ENCODE measurements at places on chromosomes 7 and 10. TPM values are rescaled to one million over a fixed set of nuclear protein-coding genes. Genes with fewer than 3 reads are reported as not detected.

DNA sequence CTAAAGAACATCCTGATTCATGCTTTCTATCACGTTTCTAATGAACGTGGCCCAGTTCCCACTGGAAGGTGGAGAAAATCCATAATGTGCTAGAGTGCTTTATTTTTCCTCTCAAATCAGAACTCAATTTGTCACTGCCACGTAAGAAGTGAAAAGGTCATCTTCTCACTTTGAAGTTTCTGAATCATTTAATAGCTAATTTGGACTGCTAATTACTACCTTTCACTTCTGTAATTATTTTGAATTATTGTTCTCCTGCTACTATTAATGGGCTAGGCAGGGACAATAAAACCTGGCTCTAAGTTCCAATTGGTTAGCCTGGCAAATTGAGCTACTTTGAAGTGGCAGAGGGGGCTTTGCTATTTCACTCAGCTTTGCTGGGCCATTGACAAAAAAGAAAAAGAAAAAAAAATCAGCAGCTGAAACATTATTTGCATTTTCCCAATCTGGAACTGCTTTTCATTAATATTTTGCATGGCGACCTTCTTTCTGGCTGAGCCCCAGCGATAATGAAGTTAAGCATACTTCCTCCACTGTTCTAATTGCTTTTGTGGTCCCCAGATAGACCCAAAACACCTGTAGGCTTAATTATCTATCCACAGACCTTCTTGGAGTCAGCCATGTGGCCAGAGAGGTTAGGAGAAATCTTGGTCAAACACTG is 264.2 kb downstream of the SEC23IP start:
- DNase-seq = no peak

- no peak for DNase-seq
Observed at GRCh38 chr10:88707429-88708155, 1.5 kb downstream of the LIPK start.

Gene GRM3
- not detected for total RNA-seq

DNA sequence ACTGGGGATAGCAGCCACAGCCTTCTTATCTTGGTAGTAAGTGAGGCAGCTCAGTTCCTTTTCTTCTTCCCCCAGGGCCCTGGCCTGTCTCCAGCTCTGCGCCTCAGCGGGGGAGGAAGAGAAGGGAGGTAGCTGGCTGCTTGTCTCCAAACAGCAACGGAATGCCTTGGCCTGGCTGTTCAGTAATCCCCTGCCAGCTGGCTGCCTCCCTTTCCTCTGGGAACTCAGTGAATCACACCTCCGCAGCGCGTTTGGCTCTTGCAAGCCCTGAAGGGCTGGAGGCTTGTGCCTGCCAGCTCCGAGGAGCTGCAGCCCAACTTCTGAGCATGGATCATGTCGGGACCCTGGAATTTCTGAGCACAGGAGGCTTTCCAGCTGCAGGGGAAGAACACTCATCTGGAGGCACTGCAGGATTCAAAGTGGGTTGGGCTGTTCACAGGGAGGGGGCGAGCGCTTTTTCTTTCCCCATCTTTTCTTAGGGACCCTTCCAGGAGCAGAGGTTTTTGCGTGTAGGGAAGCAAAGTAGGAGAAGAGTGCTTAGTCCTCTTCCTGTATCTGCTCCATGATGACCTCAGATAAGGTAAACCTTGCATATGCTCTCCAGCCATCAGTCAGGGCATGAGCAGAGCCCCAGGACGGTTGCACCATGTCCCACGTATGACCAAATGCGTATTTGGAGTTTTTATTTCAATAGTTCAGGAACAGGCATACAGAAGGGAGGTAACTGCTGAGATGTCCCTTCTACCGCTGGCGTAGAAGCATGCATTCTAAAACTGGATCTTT is 253.2 kb upstream of the INHBA start:
- DNase-seq = peak; percentile 75

- no peak for DNase-seq
Observed at GRCh38 chr10:100528123-100528886, 1.4 kb downstream of the NDUFB8 start.

Gene MMRN2
- total RNA-seq = 29.3 TPM

DNA sequence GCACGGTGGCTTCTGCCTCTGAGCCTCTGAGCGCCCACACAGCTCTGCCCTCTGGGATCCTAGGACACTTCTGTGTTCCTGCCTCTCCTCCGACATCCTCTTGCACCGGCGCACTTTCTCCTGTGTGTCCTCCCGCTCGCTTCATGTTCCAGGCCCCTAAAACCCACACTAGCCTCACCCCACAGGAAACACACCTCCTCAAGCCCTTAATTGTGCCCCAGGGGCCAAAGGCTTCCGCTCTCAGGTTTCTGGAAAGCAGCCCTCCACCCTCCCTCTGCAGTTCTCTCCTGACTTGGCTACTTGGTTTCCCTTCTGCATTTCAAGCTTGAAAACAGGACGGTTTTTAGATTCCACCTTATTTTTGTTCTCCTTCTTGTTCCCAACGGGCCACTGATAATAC is 7.3 kb downstream of the GFRA1 start:
- no peak for DNase-seq

DNA sequence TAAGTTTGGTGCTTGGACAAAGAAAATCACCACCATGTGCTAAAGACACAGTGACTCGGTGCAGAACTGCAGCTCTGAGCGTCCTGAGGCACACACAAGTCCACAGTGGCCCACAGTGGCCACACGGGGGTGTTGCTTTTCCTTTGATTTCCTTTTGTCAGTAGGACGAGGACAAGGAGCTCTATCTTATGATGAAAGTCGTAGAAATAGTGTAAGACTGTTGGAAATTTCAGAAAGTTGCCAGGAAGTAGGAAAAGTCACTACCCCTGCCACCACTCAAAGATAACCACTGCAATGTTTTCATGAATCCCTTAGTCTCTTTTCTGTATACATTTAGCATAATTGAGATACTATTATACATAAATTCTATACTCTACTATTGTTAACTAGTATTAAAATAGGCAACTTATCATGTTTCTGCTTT is 146.0 kb downstream of the TNS3 start:
- DNase-seq = peak; percentile 19

- DNase-seq = no peak
Observed at GRCh38 chr7:159071260-159071659, 73.4 kb downstream of the VIPR2 start.

- no peak for DNase-seq
Observed at GRCh38 chr7:2646680-2647571, 15.1 kb downstream of the TTYH3 start.

DNA sequence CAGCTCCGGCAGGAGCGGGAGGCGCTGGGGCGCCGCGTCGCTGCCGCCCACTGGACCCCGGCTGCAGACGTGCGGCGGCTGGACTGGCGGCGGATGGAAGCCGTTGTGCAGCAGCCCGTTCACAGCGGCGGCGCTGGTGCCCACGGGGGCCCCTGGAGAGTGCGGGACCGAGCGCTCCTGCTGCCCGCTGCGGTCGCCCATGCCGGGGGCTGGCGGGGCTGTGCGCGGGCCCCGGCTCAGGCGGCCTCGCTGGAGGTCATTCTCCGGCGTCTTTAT is 413 bp downstream of the PANK1 start:
- no peak for DNase-seq

DNA sequence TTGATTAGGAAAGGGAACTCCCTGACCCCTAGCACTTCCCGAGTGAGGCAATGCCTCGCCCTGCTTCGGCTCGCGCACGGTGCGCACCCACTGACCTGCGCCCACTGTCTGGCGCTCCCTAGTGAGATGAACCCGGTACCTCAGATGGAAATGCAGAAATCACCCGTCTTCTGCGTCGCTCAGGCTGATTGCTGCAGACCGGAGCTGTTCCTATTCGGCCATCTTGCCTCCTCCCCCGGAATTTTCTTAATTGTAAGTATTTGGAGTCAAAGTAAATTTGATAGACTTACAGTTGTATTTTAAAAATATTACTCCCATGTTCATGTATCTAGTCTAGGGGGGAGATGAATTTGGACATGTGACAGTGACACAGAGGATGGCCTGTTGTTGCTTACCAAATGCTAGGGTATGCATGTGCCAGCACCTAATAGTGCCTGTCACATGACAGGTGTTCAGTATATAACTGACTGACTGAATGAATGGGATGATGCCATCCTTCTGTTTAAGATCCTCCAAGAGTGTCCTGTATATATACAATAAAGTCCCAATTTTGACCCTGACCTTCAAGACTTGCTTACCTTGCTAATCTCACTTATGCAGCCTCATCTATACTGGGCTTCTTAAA is 42.0 kb upstream of the ICA1 start:
- no peak for DNase-seq

Gene TMEM270
- total RNA-seq = not detected

Gene C10orf90
- total RNA-seq = not detected

GRCh38 chr7:137094-137891 is 55.1 kb upstream of the FAM20C start:
- no peak for DNase-seq

GRCh38 chr10:1774796-1775195 is 37.5 kb upstream of the ADARB2 start:
- DNase-seq = no peak

DNA sequence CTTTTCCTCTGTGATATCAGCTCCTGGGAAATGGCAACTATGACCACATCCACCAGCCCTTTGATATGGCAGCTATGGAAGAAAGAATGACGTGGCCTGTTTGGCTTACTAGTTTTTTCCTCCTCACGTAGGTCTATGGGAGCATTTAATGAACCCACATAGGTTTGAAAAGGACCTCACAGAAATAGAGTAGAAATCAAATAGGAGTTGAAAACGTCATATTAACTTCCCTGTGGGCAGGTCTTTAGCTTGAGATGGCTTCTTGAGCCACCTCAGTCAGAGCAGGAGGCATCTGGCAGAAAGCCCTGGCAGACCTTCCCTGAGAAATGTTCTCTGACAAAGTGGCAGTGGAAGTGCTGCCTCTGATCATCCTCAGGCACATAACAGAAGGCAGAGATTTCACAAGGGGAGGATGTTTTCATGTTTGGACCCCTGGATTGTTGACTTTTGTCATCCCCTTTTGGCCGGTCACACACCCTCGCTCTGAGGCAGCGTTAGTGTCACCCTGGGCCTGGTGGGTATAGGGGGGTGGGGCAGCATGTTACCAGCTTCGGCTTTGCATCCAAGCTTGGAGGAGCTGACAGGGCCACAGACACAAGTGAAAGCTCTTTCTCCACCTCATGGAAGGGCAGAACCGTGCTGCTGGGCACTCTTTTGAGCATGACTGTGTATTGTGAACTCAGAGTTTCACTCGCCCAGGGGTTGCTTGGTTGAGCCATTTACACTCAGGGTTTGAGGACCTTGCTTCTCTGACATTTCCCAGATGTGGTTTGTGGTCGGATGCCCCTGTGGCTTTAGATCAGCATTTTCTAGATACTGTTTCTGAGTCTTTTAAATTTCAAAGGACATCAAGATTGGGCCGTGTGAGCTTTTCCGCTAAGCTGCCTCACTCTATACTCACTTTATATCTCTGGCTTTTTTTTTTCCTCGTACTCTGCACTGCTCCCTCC is 184.2 kb downstream of the STK31 start:
- DNase-seq = no peak

GRCh38 chr7:32846630-32847225 is 44.8 kb downstream of the KBTBD2 start:
- DNase-seq = peak; percentile 97

DNA sequence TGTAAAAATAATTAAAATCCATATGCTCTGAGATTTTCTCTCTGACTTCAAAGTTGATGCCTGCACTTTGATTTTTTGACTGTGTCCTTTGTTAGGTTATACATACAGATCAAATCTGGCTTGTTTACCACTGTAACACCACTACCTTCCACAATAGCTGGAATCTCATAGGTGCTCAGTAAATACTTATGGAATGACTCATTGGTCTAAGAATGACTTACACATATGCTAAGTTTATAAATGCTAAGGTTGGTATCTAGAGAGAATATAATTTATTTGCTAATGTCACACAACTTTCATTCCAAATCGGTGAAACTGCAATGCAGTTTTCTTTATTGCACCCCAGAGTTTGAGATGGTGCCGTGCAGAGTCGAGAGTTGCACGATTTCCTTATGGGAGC is 578.5 kb downstream of the SH2D4B start:
- DNase-seq = no peak

DNA sequence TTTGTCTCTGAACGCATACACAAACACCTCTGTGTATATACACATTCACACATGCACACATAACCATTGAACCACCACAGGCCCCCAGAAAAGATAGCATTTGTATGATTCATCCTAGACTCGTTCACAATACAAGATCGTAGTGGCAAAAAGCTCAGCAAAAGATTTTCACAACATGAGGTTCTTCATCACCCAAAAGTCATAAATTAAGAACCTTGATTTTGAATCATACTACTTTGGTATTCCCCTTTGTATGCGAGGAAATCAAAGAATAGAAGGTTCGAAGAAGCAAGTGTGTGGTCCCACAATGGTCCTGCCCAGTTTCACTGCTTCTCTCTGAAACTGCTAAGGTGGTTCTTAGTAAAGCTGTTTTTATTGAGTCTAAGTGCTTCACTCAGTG is 200.7 kb downstream of the CELF2 start:
- DNase-seq = no peak

Gene SLC13A1
- total RNA-seq = not detected

GRCh38 chr10:14385596-14386593 is 55.2 kb upstream of the FRMD4A start:
- no peak for DNase-seq

- DNase-seq = no peak
Observed at GRCh38 chr7:102426268-102427018, 6.9 kb upstream of the ORAI2 start.

GRCh38 chr7:42479816-42480633 is 243.0 kb upstream of the GLI3 start:
- no peak for DNase-seq

- no peak for DNase-seq
Observed at GRCh38 chr10:101941871-101942270, 98.3 kb upstream of the KCNIP2 start.

- DNase-seq = no peak
Observed at GRCh38 chr10:11450427-11450826, 161.0 kb downstream of the USP6NL start.

DNA sequence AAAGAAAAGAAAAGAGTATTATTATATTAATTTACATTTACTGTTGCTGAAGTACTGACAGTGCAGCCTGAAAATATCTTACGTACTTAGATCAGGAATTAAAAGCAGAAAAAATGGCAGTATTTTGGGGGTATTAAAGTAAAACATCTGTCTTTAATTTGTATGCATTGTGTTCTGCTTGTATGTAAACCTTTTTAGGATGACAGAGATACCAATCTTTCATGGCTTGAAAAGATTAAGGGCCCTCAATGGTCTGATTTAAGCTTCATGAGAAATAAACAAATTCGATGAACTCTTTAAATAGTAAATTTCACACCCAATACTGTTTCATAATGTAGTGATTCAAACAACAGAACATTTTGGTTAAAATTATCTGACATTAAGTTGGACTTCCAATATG is 116.3 kb downstream of the MLLT10 start:
- no peak for DNase-seq

GRCh38 chr10:88920198-88920597 is 32.4 kb downstream of the ACTA2 start:
- no peak for DNase-seq

Gene PLAC9
- total RNA-seq = 18.4 TPM

Gene GDF10
- total RNA-seq = 2.4 TPM

DNA sequence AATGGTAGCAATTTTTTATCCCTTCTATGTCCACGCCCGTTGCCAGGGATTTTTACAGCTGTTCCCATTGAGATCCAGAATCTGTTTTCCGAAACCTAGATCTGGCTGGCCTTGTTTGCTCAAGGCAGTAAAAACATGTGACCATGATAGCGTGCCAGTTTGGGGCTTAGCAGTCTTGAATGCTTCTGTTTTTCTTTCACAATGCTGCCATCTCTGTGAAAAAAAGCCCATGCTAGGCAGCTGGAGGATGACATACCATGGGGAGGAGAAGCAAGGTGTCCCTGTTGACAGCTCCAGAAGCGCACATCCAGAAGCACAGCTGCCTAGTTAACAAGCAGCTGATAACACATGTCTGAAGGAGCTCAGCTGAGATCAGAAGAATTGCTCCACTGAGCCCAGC is 2.2 kb upstream of the ZNF92 start:
- no peak for DNase-seq

All from omental fat pad (tissue), 4 donors.